ENCODE measurements at places on chromosomes 11 and 22. TPM values are rescaled to one million over a fixed set of nuclear protein-coding genes. Genes with fewer than 3 reads are reported as not detected.

The MRGPRX4 gene
- total RNA-seq: not detected

The TBCEL gene
- total RNA-seq: 41.6 TPM

The OR6T1 gene
- total RNA-seq: not detected

The GNG3 gene
- not detected for total RNA-seq

The KCNJ1 gene
- total RNA-seq: not detected

The PDGFB gene
- total RNA-seq: not detected

The CDON gene
- total RNA-seq: 12.3 TPM

The MRGPRF gene
- total RNA-seq: 41.5 TPM

The KRTAP5-11 gene
- not detected for total RNA-seq

The KCNK7 gene
- total RNA-seq: 0.29 TPM

The FDXACB1 gene
- total RNA-seq: 1.4 TPM

The ACTN3 gene
- not detected for total RNA-seq

The INS gene
- not detected for total RNA-seq
